CD4-positive, alpha-beta memory T cell (primary cell): ENCODE measurements at places on chromosomes 12 and 14. TPM values are rescaled to one million over a fixed set of nuclear protein-coding genes. Genes with fewer than 3 reads are reported as not detected.

DNA sequence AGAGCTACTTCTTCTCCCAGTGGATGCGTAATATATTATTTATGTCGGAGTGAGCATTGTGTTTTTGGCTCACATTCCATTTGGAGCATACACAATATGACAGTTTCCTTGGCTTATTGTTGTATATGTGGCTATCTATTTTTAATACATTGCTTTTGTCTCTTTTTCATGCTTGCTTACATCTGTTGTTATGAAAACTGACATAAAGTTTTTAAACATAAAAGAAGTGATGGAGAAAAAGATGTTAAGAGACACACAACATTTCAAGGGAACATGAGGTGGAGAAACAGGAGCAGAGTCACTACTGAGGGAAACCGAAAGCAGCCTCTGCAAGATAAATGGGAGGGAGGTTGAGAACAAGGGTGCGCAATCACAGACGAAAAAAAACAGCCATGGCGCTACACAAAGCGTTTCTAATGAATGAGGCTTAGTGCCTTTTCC, 228.4 kb upstream of the NPAS3 start:
- H3K27ac ChIP-seq = no peak overlapping the region
- no peak for DNase-seq
- H3K27me3 ChIP-seq = no peaks in the 10 kb centered on the region
- no peaks in the 10 kb centered on the region for H3K36me3 ChIP-seq

DNA sequence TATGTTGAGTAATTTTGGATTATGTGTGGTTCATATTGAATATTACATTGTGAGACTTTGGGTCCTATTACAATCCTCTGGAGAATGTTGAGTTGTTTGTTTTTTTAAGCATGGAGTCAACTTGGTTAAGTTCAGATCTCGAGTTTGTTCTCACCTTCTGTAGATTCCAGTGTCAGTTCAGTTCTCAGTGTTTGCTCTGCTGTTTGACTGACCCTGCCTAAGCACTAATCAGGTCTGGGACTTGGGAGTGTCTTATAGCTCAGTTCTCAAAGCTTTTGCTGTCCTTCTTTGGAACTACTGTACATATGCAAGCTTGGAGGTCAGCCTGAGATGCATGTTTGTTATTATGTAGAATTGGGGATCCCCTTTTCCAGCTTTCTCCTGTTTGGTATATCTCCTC, 63.1 kb downstream of the DIP2B start:
- H3K36me3 ChIP-seq = no peaks in the 10 kb centered on the region
- no peak for DNase-seq
- no peak overlapping the region for H3K27ac ChIP-seq
- no peak overlapping the region for H3K4me3 ChIP-seq
- H3K27me3 ChIP-seq = no peaks in the 10 kb centered on the region

Gene KRT82
- polyA plus RNA-seq = not detected

DNA sequence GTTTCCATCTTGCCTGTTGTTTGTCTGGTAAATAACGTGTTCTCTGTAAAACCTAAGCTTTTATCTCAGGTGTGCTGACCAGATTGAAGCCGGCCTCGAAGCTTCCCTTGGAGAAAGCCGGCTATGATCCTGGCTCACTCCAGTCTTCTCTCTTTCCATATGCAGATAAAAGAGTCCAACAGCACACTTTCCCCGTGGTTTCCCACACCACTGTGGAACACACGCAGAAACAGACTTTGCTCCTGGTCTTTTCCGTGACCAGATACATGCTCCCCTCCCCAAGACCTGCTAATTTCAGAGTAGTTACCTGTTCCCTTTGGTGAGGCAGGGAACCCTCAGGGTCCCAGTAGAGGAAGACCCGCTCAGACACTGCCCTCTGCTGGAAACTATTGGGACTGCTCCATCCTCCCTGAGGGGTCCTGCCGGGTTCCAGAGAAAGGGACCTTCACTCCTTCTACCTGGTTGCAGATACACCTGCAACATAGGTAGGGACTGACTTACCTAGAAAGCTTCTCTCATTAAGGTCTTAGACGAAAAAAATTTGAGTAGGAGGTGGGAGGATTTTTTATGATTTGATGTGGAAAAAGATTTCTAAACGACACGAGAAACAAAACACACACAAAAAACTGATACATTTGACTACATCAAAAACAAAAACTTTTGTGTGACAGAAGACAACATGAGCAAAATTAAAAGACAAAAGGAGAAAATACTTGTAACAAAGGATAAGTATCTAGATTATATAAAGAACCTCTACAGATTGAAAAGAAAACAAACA, 415.4 kb upstream of the CCDC196 start:
- H3K27ac ChIP-seq = no peak overlapping the region
- H3K36me3 ChIP-seq = no peaks in the 10 kb centered on the region
- no peaks in the 10 kb centered on the region for H3K27me3 ChIP-seq
- DNase-seq = peak; percentile 70
- no peaks in the 10 kb centered on the region for H3K4me1 ChIP-seq
- no peak overlapping the region for H3K4me3 ChIP-seq

- no peak overlapping the region for H3K4me3 ChIP-seq
- H3K27ac ChIP-seq = no peak overlapping the region
Observed at GRCh38 chr12:3071107-3071506, 6.1 kb upstream of the TSPAN9 start.

Gene GALNT9
- 0.61 TPM for polyA plus RNA-seq

DNA sequence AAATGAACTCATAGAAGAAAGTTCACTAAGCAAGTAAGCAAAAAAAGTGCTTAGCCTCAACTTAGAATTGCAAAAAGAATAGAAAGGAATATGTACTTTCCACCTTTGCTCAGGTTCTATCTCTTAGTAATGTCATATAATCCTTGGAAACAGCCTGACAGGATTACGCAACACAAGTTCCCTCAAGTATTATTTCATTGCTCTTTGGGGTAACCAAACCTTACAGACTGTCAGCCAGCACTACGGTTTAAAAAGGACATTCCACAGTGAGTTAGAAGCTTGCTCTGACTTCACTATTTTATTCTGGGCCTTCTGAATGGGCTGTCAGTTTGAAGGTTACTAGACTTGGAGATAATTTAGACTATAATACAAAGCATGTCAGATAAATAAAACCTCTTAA, 264.0 kb downstream of the ATXN7L3B start:
- no peaks in the 10 kb centered on the region for H3K27me3 ChIP-seq
- H3K27ac ChIP-seq = no peak overlapping the region
- H3K4me3 ChIP-seq = no peak overlapping the region

Gene ASB2
- 2.3 TPM for polyA plus RNA-seq

GRCh38 chr12:108571609-108572165, 9.3 kb downstream of the ISCU start:
- peaks cover 83% of the 10 kb centered on the region for H3K4me1 ChIP-seq
- H3K27me3 ChIP-seq = no peaks in the 10 kb centered on the region
- peak overlapping the region; percentile 16 for H3K27ac ChIP-seq
- DNase-seq = no peak

- no peaks in the 10 kb centered on the region for H3K36me3 ChIP-seq
- no peak for DNase-seq
- H3K27me3 ChIP-seq = no peaks in the 10 kb centered on the region
- no peak overlapping the region for H3K27ac ChIP-seq
- peaks cover 15% of the 10 kb centered on the region for H3K4me1 ChIP-seq
Observed at GRCh38 chr14:75220156-75220555, 43.7 kb upstream of the TMED10 start.

GRCh38 chr14:76883447-76883846, 57.2 kb downstream of the LRRC74A start:
- H3K4me3 ChIP-seq = no peak overlapping the region
- H3K27ac ChIP-seq = no peak overlapping the region
- H3K4me1 ChIP-seq = no peaks in the 10 kb centered on the region
- no peaks in the 10 kb centered on the region for H3K36me3 ChIP-seq

GRCh38 chr14:104171895-104172294, 33.5 kb downstream of the KIF26A start:
- no peaks in the 10 kb centered on the region for H3K27me3 ChIP-seq
- H3K4me1 ChIP-seq = no peaks in the 10 kb centered on the region
- H3K36me3 ChIP-seq = no peaks in the 10 kb centered on the region

DNA sequence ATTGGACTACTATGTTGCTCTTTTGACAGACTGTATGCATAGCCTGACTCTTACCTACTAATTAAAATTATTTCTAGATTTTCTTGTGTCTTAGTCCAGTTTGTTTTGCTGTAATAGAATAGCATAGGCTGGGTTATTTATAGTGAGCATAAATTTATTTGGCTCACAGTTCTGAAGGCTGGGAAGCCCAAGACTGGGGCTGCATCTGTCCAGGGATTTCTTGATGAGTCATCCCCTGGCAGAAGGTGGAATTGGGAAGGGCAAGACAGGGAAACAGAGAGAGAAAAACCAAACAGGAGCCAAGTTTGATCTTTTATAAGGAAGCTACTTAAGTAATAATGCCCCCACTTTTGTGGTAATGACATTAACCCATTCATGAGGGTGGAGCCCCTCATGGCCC, 759.2 kb upstream of the LRFN5 start:
- no peak for DNase-seq
- no peaks in the 10 kb centered on the region for H3K27me3 ChIP-seq
- no peaks in the 10 kb centered on the region for H3K36me3 ChIP-seq
- no peak overlapping the region for H3K4me3 ChIP-seq

Gene ARHGDIB
- polyA plus RNA-seq = 2,962 TPM

Gene PAWR
- polyA plus RNA-seq = 1.5 TPM

Gene NELL2
- polyA plus RNA-seq = 92.8 TPM

Gene SLC38A1
- 230 TPM for polyA plus RNA-seq

DNA sequence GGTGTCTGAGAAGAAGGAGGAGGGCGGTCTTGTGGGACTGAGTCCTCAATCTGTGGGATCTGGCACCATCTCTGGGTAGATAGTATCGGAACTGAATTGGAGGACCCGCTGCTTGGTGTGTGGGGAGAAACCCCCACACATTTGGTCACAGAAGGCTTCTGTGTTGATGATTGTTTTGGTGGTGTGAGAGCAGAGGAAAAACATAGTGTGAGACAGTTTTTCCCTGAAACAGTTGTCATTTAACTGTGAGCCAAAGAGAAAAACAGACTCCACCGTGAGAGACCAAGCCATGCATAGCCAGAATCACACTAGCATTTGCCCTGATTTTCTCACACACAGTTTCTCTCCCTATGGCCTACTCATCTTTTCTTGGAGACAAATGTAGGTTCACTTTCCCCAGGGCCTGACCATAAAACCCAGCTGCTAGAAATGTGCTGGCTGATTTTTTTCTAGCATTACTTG, 91.4 kb upstream of the FLRT2 start:
- H3K27ac ChIP-seq = no peak overlapping the region
- H3K4me3 ChIP-seq = no peak overlapping the region
- no peaks in the 10 kb centered on the region for H3K27me3 ChIP-seq
- no peaks in the 10 kb centered on the region for H3K4me1 ChIP-seq

DNA sequence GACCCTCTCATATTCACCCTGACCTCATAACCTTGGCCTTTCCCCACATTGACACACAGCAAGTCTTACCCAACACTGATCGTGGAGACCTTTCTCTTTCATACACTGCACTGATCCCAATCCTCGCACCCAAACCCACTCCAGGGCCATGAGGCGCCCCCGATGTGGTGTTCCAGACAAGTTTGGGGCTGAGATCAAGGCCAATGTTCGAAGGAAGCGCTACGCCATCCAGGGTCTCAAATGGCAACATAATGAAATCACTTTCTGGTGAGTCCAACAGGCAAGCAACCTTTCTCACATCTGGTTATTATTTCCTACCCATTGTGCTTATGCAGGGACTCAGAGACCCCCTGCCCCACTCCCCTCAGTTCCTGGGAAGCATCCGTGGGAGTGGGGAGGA, 5.4 kb downstream of the MMP14 start:
- DNase-seq = no peak
- H3K36me3 ChIP-seq = no peaks in the 10 kb centered on the region

GRCh38 chr12:5492562-5492961, 60.7 kb downstream of the NTF3 start:
- no peak for DNase-seq
- H3K36me3 ChIP-seq = no peaks in the 10 kb centered on the region
- no peaks in the 10 kb centered on the region for H3K27me3 ChIP-seq
- H3K27ac ChIP-seq = no peak overlapping the region
- no peak overlapping the region for H3K4me3 ChIP-seq

GRCh38 chr12:53791735-53792326, 40.1 kb upstream of the CISTR start:
- H3K36me3 ChIP-seq = no peaks in the 10 kb centered on the region
- no peak overlapping the region for H3K4me3 ChIP-seq
- peak; percentile 13 for DNase-seq
- peaks cover 4% of the 10 kb centered on the region for H3K27me3 ChIP-seq

- no peak for DNase-seq
- H3K4me3 ChIP-seq = no peak overlapping the region
- no peak overlapping the region for H3K27ac ChIP-seq
- H3K4me1 ChIP-seq = no peaks in the 10 kb centered on the region
- no peaks in the 10 kb centered on the region for H3K27me3 ChIP-seq
Observed at GRCh38 chr12:65389436-65389835, 111.0 kb downstream of the MSRB3 start.
